ENCODE measurements at places on chromosomes 2 and 18.

- DNase-seq = no peak
Observed at GRCh38 chr18:40380686-40381439, 1574.2 kb upstream of the PIK3C3 start.

- no peak for DNase-seq
Observed at GRCh38 chr2:85355521-85355920, 952 bp downstream of the ELMOD3 start.

DNA sequence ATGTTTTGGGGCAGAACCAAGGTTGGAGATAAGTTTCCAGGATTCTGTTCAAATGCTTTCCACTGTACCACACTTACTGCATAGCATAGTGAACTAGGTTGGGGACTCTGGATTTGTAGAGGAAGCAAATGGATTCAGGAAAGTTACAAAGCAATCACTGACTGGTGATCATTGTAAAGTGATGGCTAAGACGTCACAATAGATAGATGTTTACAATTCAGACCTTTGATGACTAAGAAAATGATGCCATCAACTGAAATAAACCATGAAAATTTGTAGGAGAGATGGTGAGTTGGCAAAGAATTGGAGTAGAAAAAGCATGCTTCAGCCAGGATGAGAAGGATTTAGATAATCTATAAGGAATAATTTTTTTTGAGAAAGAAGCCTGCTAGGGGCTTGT, 178.0 kb downstream of the UBE2E3 start:
- DNase-seq = no peak

- no peak for DNase-seq
Observed at GRCh38 chr2:156339865-156340264, 7.3 kb upstream of the NR4A2 start.

- DNase-seq = no peak
Observed at GRCh38 chr18:70280007-70280925, 8.6 kb upstream of the SOCS6 start.

DNA sequence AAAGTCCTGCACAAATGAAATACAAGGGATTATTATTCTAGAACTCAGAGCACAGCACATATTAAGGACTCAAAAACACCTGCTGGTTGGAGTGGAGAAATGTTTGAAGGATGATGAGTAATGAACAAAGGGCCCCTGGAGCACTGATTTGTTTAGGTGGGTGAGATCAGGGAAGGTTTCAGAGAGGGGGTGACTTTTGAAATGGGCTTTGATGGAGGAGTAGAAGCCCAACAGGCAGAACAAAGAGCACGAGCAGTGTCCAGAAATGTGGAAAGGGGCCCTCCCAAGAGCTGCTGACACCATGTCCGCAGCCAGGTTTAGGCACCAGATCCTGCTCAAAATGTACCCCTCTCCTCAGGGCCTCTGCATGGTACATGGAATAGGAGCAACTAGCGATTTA, 23.8 kb downstream of the KCNK3 start:
- DNase-seq = no peak

DNA sequence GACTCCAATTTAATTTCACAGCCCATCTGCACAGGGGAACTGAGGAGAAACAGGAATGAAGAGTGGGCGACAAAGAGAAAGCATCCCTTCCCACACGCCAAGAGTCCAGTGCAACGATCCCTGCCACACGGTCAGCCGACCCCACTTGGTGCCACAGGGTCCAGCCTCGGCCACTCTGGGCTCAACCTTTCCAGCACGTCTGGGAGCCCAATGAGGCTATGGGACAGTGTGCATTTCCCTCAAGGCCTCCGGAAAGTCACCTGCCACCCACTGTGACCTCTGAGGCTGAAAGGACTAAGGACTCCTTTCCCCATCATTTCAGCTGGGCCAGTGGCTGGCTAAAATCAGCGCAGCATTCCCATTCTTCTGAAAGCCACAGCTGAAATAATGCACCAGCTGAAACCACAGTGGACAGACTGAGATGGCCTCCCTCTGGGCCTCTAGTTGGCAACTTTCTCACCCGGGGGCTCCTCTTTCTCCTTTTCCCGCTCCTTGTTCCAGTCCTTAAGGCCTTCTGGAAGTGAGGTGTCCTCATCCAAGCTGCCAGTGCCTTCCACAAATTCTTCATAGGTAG, 21.2 kb downstream of the TUBB6 start:
- DNase-seq = no peak

DNA sequence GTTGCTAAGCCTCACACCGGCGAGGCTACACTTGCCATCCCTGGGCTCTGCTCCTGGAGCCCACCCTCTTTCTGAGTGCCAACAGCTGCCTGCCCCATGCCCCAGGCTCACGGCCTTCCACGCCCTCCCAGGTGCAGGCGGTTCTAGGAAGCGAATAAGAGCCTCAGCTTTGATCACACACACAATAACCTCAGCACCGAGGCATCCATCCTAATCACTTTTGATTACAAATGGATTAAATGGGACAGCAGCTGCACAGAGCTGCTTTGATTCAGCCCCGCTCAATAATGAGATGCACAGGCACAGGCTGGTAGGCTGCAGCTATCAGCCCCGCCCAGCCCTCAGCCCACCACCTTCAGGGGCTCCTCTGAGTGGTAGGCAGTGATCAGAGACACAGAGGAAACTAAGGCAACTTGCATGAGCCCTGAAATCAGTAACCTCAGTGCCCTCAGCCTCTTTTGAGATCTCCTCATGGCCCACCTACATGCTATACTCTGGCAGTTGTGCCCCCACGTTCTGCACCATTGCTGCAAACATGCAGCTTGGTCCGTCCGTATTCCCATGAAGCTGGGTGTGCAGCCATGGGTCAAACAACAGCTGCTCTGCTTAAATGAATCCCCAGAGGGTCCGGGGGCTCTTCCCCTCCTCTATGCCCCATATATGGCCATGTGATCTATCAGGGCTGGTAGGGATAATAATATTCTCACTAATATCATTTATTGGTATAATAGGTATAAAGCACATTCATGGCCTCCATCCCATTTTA, 171.4 kb downstream of the SETBP1 start:
- DNase-seq = no peak

GRCh38 chr2:8452979-8453903, 228.6 kb upstream of the ID2 start:
- no peak for DNase-seq
